CD4-positive, CD25-positive, alpha-beta regulatory T cell (primary cell): ENCODE measurements at places on chromosomes 3 and 15.

DNA sequence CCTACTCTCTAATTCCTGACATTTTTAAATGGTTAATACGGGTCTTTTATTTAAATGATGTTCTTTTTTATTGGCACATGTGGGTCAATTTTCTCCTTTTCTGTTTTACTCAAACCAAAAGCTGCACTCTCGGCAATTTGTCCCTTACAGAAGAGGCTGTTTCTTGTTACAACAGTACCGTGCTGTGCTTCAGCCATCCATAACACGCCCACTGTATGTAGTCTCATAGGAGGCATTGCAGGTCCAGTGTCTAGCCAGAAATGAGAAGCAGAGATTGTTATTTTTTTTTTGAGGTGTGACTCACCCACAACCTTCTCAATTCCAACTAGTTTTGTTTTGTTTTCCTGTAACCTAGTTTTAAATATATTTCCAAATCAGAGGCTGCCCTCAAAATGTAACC is 164.6 kb downstream of the GMNC start:
- no peak for DNase-seq

GRCh38 chr3:184255291-184256039 is 5.9 kb downstream of the CAMK2N2 start:
- DNase-seq = no peak

GRCh38 chr15:59622289-59622688 is 10.7 kb downstream of the GCNT3 start:
- no peak for DNase-seq

DNA sequence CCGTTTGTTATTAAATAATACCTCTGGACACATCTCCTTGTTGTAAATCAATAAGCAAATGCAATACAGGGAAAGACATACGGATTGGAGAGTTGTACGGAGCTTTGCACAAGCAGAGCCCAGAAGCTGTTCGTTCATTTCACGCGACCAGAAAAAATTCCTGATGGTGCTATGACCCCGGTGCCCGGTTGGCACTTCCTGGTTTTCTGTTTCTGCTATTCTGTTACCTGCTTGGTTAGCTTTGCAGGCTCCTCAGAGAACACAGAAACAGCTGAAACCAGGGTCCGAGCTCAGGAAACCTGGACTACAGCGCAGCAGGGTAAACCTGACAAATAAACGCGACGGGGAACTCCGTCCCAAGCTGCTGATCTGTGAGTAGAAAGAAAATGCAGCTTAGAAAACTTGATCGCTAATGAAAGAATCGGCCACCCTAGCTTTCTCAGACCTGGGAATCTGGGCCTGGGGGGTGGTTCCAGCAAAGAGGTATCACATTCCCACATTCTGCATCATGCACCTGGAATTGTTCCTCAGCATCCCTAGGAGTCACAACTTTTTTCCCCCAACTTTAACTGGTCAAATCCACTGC is 845 bp downstream of the CNTN3 start:
- DNase-seq = no peak

DNA sequence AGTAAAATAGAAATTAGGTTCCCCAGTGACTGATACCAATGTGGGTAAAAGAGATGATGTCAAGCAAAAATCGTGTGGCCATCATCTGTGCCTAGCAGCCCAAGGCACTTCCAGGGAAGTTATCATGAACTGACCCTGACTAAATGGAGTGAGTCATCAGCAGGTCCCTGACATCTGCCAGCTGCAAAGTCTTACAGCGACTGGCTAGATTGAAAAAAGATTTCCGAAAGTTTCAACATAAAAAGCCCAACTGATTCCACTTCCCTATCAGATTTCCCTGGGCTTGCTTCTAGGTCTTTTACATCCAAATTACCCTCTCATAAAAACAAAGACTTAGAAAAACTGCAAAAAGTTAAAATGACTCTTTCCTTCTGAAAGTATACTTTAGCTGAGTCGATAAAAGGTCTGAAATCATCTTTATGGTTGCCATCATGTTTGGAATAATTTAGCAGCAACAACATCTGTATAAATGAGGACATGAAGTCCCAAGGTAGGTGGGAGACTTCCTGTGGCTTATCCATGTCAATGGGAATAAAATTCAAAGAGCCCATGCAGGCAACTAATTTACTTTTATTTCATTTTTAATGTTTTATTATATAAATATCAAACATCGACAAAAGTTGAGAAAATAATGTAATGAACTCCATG is 342.8 kb downstream of the ERC2 start:
- DNase-seq = no peak

DNA sequence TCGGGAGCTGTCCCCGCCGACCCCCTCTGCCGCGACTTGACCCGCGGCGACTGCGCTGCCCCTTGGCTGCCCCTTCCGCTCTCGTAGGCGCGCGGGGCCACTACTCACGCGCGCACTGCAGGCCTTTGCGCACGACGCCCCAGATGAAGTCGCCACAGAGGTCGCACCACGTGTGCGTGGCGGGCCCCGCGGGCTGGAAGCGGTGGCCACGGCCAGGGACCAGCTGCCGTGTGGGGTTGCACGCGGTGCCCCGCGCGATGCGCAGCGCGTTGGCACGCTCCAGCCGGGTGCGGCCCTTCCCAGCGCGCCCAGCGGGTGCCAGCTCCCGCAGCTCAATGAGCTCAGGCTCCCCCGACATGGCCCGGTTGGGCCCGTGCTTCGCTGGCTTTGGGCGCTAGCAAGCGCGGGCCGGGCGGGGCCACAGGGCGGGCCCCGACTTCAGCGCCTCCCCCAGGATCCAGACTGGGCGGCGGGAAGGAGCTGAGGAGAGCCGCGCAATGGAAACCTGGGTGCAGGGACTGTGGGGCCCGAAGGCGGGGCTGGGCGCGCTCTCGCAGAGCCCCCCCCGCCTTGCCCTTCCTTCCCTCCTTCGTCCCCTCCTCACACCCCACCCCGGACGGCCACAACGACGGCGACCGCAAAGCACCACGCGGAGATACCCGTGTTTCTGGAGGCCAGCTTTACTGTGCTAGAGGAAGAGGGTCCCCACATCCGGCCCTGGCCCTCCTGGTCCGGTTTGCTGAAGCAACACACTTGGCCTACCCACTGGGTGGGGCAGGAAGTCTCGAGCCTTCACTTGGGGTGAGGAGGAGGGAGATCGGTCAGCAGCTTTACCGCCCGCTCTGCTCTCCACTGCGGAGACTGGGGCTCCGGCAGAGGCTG is at the start of gene RASSF1:
Gene RASSF1 (minus strand): TSS at position 389 of the 882 bp plus-strand sequence. CDS start 31 bp downstream, at position 358.
- peak; percentile 91 for DNase-seq

DNA sequence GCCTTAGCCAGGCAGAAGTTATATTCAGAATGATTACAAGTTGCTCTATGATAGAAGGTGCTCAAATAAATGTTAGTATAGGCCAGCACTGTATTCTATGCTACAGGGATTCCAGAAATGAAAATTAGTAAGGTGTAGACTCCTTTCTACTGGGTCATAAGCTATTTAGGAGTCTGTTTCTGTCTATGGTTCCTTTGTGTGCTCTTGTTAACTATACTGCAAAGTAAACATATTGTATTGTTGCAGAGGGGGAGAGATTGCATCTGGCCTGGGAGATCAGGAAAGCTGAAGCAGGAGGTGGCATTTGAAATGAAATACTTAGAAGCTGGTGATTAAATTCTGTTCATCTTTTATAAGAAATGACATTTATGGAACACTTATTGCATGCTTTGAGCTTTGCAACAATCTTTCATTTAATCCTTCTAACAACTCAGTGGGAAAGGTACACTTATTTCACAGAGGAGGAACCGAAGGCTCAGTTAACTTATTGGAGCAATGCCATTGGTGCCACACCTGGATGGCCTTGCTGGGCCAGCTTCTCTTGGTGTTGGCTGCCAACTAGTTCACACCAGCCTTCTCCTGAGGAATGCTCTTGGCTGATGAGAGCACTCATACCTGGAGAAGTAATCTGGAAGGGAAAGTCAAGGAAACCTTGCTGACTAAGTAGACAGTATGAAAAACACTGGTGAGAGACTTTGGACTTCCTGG is 39.1 kb downstream of the ABHD5 start:
- no peak for DNase-seq

- no peak for DNase-seq
Observed at GRCh38 chr3:149902498-149903139, 68.1 kb downstream of the PFN2 start.

DNA sequence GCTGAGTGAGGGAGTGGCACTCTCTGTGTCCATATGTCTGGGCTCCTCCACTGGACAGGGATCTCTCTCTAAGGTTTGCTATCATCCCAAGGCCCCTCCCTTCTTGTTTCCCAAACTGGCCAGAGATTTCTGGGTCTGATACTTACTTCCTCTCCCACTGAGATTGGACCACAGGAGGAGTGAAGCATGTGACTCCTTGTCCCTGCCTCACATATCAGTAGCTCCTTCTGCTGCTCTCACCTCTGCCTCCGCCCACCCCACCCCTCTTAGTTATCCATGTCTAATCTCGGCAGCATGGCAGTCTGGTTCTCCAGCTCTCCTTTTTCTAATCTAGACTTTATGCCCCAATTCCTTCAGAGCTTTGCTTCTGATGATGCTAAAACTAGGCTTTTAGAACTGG is 223.1 kb downstream of the RPLP1 start:
- no peak for DNase-seq

GRCh38 chr3:177109688-177110330 is 87.5 kb downstream of the TBL1XR1 start:
- peak; percentile 47 for DNase-seq

- no peak for DNase-seq
Observed at GRCh38 chr15:74263466-74263865, 27.3 kb downstream of the CCDC33 start.

DNA sequence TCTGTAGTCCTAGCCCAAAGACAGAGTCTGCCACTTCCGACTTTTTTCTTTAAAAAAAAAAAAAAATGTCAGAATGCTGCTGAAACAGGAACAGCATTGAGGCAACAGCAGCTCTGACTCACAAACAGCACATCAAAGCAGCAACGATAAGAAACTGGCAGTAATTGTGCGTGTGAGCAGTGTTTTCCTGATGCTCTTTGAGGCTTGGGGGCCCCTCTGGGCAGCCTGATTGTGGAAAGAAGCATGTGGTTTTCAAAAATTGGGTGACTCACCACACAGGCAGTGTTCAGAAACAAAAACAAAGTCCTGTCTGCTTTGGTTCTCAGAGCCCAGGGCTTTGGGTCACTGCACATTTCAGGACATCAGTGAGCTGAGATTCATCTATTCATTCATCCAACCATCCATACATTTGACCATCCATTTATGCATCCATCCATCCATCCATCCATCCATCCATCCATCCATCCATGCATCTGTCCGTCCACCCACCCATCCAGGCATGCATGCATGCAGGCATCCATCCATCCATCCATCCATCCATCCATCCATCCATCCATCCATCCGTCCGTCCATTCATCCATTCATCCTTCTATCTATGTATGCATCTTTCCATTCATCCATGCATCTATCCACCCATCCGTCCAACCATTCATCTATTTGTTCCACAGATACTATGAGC is 308.4 kb downstream of the RPLP1 start:
- DNase-seq = peak; percentile 50

GRCh38 chr3:45131201-45131600 is 15.0 kb downstream of the CDCP1 start:
- DNase-seq = no peak

- DNase-seq = no peak
Observed at GRCh38 chr3:143672396-143673165, 175.7 kb downstream of the SLC9A9 start.

DNA sequence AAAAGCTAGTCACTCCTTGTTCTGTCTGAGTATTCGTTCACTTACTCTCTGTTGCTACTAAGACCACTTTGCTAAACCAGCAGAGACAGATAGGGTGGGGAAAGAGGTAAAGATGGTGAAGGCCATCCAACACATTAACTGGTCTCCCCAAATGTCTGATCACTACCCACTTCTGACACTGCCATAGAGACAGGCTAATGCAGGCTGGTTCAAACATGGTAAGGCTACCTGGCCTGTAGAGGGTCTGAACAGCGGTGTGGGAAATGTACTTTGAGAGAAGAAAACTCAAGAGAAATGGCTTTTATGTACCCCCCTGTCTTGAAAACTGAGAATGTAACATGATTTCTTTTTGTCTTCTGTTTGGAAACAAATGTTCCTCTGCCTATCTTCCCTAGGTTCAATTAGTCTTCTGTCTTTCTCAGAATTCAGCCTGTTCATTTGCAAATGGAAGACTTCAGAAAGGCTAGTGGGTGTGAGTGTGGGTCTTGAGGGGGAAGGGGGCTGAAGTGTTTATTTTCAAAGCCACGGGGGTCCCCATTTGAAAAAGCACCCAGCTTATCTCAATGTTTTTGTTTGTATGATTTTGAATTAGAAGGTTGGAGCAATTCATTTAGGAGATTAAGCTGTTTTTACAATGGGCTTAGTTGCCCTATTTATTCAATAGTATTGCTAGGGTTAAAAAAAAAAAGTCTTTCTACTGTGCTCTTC is 15.8 kb downstream of the ALDH1A2 start:
- no peak for DNase-seq

DNA sequence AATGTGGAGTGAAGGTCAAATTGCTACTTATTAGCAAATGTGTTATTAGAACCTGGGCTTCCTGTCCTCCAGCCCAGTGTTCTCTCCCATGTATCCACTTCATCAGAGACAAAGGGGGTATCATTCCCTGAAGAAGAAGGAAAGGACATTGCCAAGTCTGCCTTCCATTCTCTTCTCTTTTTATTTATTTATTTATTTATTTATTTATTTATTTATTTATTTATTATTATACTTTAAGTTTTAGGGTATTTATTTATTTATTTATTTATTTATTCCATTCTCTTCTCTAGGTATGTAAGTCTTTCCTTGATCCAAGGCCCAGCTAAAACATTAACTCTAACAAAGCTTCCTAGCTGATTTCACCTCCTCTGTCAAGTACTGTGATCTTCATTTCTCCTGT is 277.8 kb upstream of the DNAJC19 start:
- DNase-seq = no peak

GRCh38 chr3:61893840-61894566 is 332.6 kb downstream of the PTPRG start:
- DNase-seq = no peak

DNA sequence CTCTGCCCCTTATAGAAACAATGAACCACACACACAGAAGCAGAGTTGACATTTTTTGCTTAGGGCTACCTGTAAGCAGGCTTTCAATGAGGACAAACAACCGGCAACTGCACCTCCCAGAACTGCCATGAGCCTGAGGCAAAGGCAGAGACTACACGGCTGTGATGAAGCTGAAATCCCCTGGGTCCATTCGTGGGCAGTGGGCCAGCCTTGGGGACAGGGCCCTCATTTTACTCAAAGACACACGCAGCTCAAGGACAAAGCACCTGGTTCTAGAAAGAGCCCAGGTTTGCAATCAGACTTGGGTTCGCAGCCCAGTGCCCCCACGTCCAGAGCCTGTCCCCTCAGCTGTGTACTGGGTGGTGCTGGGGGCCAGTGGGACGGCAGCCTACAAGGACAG is 17.9 kb downstream of the FAM174B start:
- DNase-seq = no peak

GRCh38 chr15:72099155-72099554 is 18.8 kb downstream of the MYO9A start:
- no peak for DNase-seq

DNA sequence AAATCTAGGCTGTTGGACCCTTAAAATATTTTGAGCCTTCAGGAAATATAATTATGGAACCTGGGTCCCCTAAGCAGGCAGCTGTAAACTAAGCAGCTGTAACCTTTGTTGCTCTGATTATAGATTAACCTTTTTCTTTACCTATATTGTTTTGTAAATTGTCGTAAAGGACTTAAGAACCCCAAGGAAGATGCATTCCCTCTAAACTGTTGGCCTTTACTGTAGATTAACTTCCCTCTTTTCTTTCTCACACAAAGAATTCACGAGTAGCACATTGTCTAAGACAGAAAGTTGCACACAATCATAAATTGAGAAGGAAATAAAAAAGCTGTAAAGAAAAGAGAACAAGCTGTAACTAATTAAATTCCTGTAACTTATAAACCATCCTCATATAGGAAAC is 877.3 kb downstream of the ROBO2 start:
- DNase-seq = no peak

GRCh38 chr3:104632521-104632920 is 734.2 kb upstream of the ALCAM start:
- no peak for DNase-seq
